ENCODE measurements at places on chromosomes 2 and 18.

GRCh38 chr18:65487569-65487968, 263.2 kb upstream of the CDH7 start:
- DNase-seq = no peak

DNA sequence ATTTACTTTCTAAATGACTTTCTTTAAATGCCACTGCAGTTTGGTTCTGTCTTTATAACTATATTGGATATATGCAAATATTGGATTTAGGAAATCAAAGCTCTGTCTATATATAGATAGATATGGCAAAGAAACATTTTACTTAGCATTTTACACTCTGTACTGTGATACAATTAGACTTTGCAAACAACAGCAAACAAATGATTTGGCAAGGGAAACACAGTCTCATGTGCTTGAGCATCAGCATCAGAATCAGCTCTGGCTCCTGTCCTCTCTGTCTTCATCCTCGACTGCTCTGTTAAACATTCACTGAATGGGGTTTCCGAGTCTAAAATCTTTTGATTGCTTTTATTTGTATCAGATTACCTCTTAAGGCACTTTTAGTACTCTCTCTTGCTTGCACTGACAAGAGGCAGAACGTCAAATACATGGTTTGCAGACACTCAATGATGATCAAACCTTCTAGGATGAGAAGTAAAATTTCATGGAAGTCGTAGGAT, 176.8 kb upstream of the LRP1B start:
- no peak for DNase-seq

DNA sequence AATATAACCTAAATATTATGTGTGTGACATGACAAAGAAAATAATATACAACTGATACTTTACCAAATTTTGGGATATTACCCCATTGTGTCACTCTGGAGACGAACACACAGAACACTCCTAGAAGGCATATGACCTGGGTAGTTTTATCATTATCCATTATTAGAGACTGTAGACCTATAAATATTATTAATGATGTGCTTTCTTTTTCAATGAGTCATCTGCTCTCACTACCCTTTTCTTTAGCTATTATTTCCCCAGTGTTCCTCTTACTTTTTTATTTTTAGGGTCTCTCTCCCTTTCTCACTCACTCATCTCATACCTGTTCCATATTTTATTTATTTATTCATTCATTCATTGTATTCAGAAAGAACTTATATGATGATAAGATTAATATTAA, 143.3 kb upstream of the ITGA4 start:
- no peak for DNase-seq

- no peak for DNase-seq
These were observed 19.3 kb upstream of the CSRNP3 start for GRCh38 chr2:165450156-165450555.

GRCh38 chr2:129201696-129202095, 777.8 kb upstream of the RAB6C start:
- DNase-seq = no peak

DNA sequence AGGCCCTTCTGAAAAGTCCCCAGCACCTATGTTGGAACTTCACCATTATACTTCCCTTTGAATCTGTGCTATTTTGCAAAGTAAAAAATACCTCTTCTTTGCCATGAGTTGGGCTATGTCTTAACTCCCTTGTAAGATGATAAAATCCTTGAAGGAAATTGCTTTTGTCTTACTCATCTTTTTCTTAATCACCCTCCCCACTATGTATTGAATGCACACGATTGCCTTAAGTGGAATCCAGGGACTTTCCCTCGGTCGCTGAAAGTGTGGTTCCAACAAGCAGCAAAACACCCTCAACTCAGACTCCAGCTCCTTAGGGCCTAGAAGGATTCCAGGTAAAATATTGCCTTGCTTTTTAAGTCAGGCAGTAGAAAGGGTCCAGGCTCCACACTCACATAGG, 173.2 kb upstream of the ARL4C start:
- no peak for DNase-seq

GRCh38 chr2:165895974-165896373, 57.6 kb downstream of the TTC21B start:
- no peak for DNase-seq

GRCh38 chr2:75728614-75729419, 18.1 kb upstream of the GCFC2 start:
- DNase-seq = no peak

DNA sequence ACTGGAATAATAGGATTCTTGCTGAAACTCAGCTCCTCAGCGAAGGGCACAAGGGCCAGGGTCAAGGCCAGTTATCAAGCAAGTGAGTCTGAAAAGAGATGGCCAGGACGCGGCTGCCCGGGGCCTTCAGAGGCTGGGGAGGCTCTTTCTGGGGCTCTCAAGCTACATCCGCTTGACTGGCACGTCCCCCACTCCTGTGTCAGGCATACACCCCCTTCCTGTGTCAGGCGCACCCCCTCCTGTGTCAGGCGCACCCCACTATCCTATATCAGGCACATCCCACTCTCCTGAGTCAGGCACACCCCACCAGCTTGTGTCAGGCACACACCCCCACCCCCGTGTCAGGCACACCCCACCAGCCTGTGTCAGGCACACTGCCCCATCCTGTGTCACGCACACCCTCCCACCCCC, 91.8 kb downstream of the TPO start:
- no peak for DNase-seq

DNA sequence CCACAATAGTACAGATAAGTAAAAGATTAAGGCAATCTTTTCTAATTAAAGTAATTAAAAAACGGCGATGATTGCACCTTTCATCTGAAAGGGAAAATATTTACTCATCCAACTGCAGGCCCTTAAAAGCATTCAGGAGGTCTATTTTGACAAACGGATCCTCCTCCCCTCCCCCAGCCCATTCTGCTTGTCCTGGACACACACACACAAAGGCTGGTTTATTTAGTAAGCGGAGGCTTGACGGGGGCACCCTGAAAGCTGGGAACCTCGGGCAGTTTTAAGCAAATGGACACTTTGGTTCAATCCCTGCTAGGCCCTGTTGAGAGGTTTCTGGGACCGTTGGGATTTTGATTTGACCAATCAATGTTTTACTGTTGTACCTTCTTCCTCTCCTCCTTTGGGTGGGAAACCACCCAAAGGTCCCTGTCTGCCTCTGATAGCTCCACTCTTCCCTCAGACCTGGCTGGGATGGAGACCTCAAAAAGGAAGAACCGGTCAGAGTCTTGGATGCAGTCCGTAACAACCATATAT, 135.8 kb upstream of the HAAO start:
- DNase-seq = peak; percentile 54

GRCh38 chr18:75246721-75247610, 36.4 kb downstream of the TSHZ1 start:
- DNase-seq = no peak

DNA sequence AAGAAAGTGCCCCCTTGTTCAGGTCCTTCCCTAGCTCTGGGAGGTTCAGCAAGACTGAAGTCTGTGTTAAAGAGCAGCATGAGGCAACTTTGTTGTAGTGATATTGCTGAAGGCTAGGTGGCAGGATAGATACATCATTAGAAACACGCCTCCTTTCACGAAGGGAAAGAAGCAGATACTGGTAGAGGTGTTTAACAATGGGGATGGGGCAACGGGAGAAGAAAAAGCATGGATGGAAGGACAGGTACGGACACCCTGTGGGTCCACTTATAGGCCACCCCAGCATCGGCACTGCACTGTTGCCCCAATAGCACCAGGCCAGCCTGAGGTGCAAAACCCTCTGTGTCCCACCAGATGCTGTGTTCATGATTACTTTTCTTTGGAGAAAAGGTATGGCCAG, 3.5 kb upstream of the IGFBP5 start:
- DNase-seq = peak; percentile 39

GRCh38 chr2:5562426-5562825, 129.8 kb upstream of the SOX11 start:
- DNase-seq = no peak
